Tibial artery (tissue), 4 donors: ENCODE measurements at places on chromosomes 13 and 19.

DNA sequence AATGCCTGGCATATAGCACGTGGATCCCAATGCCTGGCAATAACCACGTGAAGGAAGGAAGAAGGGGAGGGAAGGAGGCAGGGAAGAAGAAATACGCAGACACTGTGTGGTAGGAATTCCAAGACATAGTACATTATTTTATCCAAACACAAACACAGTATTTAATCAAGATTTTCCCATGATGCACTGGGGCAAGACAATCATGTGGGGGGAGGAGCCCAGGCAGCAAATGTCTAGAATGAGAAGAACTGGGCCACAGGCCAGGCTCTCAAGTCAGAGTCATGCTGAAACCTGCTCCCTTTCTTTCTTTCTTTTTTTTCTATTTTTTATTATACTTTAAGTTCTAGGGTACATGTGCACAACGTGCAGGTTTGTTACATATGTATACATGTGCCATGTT lies 717.9 kb downstream of the UQCRFS1 start:
- DNase-seq, result no peak

- DNase-seq, result peak; percentile 66
These were observed 15.4 kb upstream of the CCNP start for GRCh38 chr19:40241809-40242384.

DNA sequence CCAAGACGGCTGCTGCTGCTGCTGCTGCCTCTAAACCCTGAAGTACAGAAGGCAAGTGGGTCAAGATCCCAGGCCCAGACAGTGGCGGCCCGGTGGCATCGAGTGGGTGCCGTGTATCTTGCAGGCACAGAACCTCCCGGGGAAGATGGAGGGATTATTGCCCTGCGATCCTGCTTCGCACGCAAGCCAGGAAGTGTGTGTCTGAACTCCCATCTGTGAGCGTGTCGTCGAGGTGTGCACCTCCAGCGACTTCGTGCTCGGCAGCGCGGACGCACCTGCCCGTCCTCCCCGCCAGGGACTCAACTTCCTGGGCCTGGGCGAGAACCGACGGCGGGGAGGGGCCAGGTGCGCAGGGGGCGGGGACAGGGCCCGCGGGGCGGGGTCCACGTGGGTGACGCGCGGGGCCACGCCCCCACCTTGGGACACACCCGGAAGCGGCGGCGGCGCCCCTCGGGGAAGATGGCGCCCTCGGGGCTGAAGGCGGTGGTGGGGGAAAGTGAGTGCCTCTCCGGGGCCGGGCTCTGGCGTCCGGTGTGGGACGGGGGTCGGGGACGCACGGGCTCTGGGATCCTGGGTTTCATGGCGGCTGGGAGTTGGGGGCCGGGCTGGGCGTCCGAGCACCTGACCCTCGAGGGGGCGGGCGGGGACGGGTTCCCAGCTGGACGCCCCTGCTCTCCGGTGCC lies at the start of gene STXBP2:
TSS of gene STXBP2 (plus strand) at position 420 of the 683 bp plus-strand sequence. CDS start at position 460, 40 bp downstream.
- DNase-seq, result no peak

DNA sequence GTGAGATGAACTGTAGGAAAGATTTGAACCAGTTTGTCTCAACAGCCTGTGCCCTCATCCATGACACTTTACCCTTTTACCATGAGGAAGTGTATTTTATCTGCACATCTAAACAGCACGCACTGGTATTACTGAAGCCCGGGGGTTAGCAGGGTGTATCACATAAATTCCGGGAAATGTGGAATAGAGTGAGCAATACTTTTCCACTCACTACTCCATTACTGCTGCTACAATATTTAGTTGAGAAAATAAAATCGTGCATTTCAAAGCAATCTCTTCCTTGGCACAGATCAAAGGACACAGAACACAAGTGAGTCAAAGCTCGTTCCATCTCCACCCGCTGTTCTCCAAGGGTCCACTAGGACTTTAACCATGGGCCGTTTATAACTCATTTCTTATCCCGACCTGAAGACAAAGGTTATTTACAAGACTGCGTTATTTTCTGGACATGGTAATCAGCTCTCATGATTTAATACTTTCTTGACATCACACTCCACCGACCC lies 35.2 kb downstream of the STK24 start:
- no peak for DNase-seq

- no peak for DNase-seq
These were observed 2.5 kb downstream of the ZNF430 start for GRCh38 chr19:21022996-21023395.

GRCh38 chr13:92901739-92902138 lies 324.9 kb upstream of the GPC6 start:
- no peak for DNase-seq

DNA sequence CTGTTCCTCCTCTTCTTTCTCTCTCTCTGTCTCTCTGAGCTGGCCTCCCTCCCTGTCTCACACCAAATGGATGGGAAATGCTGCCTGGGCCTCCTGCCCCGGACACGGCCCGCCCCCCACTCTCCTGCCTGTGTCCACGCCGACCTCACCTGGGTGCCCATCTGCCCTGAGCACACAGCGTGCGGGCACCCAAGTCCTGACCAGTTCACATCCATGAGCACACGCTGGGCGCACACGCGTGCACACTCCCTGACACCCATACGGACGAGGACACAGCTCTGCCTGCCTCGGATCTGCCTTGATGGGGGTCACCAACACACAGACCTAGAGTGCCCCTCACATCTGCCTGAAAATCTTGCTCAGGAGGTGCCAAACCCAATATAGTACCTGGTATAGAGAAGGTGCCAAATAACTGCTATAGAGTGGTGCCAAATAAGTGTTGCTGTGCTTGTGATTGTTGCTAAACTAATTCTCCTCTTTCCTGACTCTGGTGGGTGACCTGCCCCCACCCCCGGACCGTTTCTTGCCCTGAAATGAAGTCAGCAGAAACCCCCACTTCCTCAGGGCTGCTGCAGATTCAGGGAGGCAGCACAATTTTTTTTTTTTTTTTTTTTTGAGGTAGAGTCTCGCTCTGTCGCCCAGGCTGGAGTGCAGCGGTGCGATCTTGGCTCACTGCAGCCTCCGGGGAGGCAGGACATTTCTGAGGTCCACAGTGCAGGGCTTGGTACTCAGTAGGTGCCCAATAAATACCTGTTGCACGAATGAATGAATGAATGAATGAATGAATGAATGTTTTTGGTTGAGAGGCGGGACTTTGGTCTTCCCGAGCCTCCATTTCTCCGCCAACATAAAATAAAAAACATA lies 4.6 kb downstream of the NFIC start:
- no peak for DNase-seq
